Omental fat pad (tissue), 4 donors: ENCODE measurements at places on chromosomes 2 and 18.

- DNase-seq: no peak
These were observed 318 bp downstream of the TYW5 start for GRCh38 chr2:199955007-199955338.

DNA sequence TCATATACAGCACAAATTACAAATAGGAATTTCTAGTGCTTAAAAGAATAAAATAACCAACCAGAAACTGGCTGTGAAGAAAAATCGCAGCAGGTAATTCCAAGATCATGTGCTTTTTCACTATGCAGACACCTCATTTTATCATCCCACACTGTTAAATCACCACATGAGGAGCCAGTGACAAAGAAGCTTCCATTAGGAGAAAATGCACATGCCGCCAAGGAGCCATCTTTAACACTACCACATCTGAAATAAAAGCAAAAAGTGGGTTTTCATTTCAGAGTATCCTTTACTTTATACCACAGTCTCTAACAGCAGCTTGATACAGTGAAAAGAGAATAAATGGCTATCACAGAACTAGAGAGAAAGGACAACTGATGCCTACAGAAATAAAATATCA lies 6.8 kb downstream of the WDSUB1 start:
- no peak for DNase-seq

GRCh38 chr2:148014616-148015015 lies 5.9 kb downstream of the ORC4 start:
- DNase-seq: no peak

- DNase-seq: no peak
These were observed 4.7 kb downstream of the NBAS start for GRCh38 chr2:15556311-15556930.

DNA sequence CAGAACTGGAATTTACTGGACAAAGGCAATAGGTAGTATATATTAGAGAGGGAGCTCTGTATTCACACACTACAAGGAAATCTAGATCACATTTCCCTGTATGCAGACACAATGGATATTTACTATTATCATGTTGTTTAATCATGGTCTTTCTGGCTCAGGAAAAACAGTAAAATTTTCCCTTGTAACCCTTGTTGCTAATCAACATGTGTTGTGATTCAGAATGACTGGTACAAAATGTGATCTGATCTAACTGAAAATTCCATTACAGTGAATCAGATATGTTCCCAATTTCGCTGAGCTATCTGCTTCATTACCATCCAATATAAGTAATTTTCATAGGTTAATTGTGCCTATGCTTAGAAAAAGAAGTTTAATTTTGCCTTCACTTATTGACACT lies 1109.7 kb downstream of the LRP1B start:
- DNase-seq: no peak

- DNase-seq: no peak
These were observed 107.1 kb downstream of the TWIST2 start for GRCh38 chr2:238954841-238955591.

DNA sequence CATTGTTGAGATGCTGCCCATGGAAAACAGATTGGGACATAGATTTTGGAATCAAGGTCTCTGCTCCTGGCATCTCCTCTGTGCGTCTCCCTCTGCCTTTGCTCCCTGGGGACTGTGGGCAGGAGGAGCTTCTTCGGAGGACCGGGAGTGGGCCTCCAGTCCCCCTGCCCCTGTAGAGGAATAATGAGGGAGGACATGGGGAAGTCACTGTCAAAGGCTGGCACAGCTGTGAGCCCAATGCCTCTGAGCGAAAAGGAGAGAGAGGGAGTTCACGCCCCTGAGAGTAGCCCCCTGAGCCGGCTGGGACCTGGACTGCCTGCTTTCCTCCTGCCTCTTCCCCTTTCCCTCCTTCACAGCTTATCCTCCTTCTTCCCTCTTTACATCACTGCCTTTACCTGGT lies 195.0 kb downstream of the LOXHD1 start:
- DNase-seq: no peak

DNA sequence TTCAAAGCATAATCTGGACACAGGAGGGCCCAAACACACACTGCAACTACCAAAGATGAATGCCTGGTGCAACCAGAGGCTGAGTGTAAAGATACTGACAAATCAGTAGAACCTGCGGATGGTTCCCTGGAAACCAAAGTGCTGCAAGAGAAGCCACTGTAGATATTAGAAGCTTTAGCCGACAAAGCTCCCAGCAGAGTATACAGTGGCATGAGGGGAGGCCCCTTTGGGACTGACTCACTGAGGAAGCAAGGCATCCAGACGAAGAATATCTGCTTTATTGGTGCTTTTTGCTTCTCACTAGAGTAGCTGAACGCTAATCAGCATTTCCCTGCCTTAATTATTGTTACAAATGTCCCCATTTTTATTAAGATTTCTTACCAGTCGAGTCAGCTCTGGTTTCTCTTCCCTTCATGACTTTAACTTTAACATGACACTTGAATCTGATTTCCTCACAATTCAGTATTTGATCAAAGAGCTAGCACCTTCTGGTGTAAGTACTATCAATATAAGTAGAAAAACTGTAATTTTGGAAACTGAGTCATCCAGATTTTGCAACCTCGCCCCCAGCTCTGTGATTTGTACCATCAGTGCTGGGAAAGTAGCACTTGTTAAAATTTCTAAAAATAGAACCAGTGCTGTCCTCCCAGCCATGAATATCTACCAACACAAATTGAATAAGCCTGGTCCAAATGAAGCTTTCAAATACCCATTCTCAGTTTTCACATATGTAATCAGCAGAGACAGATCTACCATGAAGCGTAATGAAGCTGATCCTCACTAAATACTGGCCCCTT lies 34.2 kb downstream of the FIGN start:
- DNase-seq: no peak

DNA sequence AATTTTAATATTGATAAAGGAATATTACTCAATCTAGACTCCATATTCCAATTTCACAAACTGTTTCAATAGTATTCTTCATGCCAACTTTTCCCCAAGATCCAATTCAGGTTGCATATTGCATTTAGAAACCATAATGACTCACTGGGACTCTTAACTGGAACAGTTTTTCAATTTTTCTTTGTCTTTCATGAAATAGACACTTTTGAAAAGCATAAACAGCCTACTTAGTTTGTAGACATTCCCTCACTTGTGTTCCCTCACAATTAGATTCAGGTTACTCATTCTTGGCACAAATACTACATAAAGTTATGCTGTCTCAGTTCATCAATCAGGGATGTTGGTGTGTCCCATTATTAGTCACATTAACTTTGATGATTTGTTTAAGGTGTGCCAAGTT lies 1768.4 kb upstream of the PIK3C3 start:
- DNase-seq: no peak

DNA sequence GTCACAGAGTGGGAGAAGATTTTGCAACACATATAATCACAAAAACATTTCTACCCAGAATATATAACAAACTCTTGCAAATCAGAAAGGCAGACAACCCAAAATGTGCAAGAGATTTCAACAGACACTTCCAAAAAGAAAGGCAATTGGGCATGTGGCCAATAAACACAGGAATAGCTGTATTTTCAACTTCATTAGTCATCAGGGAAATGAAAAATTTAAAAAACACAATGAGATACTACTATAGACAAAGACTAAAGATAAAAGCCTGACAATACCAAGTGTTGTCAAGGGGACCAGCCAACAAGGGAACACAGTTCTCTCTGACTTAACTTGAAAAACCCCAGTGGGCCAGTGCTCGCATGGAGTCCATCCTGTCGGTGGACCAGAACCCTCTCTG lies 40.5 kb downstream of the MTHFD2 start:
- DNase-seq: no peak

- DNase-seq: no peak
These were observed 402.0 kb downstream of the ALK start for GRCh38 chr2:29519338-29519925.

DNA sequence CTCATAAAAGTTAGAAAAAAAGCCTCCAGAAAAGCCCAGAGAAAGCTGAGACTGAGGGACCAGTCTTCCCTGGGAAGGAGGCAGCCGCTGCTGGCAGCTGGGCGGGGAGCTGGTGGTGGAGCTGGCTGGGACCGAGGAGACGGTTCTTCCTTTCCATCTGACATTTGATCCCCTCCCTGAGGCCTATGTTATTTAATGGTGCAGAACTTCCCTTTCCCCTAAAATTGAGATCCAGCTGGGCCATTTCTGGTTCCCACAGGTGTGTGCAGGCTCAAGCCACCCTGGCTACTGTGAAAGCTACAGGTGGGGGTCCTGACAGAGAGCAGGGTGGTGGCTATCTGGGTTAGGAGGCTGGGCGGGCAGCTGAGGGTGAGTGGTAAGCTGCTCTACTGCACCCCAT lies 81.5 kb upstream of the FZD7 start:
- DNase-seq: no peak

DNA sequence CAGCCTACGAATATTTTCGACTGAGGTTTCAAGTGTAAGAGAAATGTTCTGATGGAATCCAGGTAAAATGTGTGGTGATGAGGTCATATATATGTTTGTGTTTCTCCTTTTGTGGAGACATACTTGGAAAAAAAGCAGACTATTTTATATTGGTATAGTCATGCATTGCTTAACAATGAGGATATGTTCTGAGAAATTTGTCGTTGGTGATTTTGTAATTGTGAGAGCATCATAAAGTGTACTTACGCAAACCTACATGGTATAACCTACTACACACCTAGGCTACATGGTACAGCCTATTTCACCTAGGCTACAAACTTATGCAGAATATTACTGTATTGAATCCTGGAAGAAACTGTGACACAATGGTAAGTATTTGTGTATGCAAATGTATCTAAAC lies 1849.9 kb upstream of the CELF4 start:
- no peak for DNase-seq

GRCh38 chr2:240396623-240397541 lies 38.6 kb upstream of the GPC1 start:
- no peak for DNase-seq

DNA sequence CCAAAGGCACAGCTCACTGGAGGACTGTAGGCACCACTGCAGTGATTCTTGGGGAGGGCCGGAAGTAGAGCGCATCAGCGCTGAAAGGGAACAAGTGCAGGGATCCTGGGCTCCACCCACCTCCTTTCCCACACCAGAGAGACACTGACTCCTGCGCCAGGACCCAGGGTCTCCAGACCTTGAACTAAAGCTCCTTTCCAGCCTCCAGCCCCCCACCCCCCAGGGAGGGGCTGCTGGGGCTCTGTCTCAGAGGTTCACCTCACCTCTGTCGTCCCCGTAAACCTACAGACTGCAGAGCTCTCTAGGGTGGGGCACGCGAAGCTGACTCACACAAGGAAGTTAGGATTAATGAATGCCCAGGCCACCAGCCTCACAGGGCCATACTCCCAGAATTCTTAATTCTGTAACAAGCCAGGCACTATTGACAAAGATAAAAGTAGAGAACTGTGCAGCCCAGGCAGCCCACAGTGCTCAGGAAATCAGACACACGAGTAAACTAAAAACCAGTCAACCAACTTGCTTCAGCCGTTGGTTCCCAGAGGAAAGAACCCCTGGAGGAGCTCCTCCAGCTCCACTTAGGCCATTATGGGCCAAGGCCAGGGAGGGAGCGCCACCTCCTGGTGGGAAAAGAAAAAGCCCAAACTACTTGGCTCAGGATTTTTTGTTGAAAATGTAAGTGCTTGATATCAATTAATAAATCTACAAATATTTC lies 45.1 kb upstream of the ACAA2 start:
- peak; percentile 44 for DNase-seq

GRCh38 chr18:49400398-49401072 lies 59.9 kb downstream of the DYM start:
- no peak for DNase-seq

DNA sequence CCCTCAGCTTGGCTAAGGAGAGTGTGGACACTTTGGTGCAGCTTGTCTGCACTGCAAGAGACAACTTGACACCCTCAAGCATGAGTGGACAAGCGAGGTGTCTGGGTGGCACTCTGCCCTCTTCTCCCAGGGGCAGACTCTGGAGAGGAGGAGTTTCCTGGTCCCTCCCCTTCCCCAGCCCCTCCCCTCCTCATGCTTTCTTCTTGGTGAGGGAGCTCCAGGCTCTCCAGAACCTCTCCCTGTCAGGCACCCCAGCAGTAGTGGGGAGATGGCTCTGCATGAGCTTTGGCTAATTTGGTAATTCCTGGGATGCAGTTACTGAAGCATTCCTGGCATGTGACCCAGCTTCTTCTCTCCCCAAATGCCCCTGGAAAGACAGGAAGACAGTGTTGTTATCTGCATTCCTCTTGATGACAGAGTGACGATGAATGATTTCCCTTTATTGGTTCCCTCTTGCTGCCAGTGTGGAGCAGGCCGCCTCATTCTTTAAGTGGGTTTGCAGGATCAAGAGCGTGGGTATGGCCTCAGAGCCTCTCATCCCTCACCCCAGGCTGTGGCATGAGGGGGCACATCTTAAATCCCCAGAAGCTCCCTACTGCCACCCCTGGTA lies 89.2 kb downstream of the STPG4 start:
- no peak for DNase-seq

GRCh38 chr2:86747711-86748639 lies 27.9 kb downstream of the RMND5A start:
- DNase-seq: no peak

GRCh38 chr2:63866009-63866709 lies 24.5 kb downstream of the UGP2 start:
- DNase-seq: no peak

GRCh38 chr2:206049392-206049791 lies 36.6 kb downstream of the INO80D start:
- DNase-seq: no peak

- no peak for DNase-seq
These were observed 914 bp upstream of the IWS1 start for GRCh38 chr2:127527001-127527804.

- no peak for DNase-seq
These were observed 452.6 kb upstream of the PKDCC start for GRCh38 chr2:41595240-41595639.

GRCh38 chr2:218867900-218868299 lies 8.3 kb downstream of the WNT6 start:
- no peak for DNase-seq

GRCh38 chr18:73879328-73879727 lies 268.3 kb downstream of the FBXO15 start:
- no peak for DNase-seq

DNA sequence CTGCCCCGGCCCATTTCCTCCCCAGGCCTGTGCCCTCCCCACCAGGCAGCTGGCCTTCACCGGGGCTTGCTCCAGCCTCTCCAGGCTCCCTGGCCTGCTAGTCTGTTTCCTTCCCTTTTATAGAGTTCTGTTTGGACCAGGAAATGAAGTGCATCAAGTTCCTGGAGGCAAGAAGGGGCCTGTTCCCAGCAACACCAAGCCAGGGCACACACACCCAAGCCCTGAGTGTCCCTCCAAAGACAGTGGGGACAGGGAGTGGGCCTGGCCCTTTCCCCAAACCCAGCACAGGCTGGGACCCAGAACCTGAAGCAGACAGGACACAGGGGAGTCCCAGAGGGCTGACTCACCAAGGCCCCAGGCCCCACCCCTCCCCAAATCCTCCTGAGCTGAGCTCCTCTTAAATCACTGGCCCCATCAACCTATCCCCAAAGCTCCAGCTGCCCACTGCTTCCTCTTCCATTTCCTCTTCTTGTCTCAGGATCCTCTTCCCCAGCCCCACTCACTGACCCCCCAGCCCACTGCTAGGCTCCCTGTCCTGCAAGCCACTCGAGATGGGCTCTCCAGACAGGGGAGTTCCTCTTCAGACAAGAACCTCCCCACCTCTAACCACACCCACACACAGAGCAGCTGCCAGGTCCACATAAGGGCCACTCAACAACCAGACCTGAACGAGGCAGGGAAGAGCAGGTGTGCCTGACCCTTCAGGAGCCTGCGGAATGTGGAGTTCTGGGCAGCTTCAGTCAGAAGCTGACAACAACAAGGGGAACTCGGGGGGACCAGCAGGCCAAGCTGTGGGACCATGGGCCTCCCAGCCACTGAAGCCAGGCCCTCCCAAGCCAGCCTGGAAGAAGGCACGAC lies 74.2 kb downstream of the TNS1 start:
- no peak for DNase-seq

GRCh38 chr2:18119883-18120282 lies 241.4 kb downstream of the KCNS3 start:
- no peak for DNase-seq
